Type B pancreatic cell (in vitro differentiated cells): ENCODE measurements at places on chromosomes 16 and 17.

DNA sequence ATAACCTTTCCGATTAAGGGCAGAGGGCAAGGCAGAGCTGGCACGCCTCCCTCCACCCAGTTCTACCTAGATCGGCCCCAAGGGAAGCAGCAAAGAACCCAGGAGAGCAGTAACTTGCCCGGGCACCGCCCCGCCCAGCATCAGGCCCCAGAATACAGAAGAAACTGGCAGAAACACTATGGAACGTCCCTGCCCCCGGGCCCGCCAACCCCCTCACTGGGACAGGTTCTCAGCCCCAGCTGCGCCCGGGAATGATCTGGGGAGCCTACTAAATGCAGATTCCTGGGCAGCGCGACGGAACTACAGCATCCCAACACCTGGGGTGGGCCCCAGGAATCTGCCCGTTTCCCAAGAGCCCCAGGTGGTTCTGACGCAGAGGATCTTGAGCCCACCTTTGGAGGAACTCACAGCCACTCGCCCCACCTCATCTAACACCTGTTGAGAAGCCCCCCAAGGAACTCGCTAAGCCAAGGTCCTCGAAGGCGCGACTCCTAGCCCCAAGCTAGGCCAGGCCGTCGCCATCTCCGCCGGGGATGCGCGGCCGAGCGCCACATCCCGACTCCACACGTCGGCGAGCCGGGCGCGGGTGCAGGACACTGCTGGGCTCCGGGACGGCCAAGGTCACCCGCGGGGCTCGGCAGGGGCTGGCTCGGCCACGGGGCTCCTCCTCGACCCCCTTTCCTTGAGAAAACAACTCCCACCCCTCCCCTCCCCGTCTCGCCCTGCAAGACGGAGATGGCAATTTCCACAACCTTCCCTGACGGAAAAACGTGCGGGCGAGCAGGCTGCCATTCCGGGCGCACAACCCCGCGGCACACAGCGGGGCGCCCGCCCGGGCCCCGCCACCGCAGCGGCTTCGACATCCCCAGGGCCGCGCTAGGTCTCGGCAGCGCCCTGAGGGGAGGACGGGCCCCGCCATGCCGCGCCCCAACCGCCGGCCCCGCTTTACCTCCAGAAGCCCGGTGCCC lies 913 bp downstream of the CDIP1 start:
- peak overlapping the region; percentile 79 for H3K27ac ChIP-seq
- no peak for DNase-seq
- H3K4me3 ChIP-seq: peak overlapping the region; percentile 86
- peaks cover 12% of the 10 kb centered on the region for H3K27me3 ChIP-seq
- peaks cover 21% of the 10 kb centered on the region for H3K36me3 ChIP-seq
- peaks cover 11% of the 10 kb centered on the region for H3K4me1 ChIP-seq

DNA sequence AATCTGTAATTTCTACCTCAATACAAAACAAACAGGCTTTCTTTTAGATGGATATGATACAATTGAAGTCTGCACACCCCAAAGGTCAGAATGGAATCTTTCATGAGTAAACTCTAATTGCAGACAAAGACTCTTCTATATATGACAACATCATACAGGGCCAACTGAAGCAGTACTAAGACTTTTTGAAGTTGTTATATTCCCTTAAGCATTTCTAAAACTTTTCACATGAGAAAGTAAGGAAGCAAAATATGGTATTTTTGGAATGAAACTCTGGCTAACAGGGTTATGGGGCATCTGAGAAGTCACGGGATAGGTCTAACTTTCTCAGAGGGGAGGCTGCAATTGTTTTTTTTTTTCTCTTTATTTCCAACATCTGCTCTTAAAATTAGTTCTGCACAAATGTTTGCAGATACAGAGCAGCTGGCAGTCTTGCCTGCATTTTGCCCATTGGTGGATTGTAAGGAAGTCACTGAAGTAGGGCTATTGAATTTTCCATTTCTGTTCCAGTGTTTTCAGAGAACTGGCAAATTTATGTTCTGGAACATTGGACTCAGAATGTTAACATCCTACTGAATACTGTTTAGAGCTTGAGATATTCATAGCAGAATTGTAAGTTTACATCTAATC lies 59.1 kb downstream of the SSH2 start:
- H3K27ac ChIP-seq: no peak overlapping the region
- no peak for DNase-seq
- H3K4me1 ChIP-seq: peaks cover 24% of the 10 kb centered on the region
- no peaks in the 10 kb centered on the region for H3K36me3 ChIP-seq

DNA sequence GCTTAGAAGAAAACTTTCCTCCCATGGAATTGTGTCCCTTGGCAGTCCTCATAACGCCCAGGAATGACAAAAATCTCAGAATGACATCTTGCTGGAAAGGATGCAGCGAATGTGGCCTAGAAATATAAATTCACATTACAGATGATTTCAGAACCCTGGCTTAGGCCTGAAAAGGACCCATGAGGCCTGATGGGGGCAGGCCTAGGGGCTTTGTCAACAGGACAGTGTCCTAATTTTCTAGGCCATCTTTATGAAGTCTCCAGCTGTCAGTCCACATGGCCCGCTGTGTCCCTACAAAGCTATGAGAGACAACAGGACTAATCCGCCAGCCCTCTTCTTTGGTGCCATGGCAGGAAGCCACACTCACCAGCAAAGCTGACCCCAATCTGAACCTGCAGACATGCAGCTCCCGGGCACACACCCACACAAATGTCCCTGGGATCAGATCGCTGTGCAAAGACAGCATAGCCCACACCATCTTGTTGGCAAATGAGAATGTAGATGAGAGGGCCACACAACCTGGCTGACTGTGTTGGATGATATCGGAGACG lies 40.4 kb upstream of the DNAH17 start:
- H3K27me3 ChIP-seq: no peaks in the 10 kb centered on the region
- H3K4me3 ChIP-seq: no peak overlapping the region
- H3K4me1 ChIP-seq: peaks cover 4% of the 10 kb centered on the region
- no peak overlapping the region for H3K27ac ChIP-seq
- H3K36me3 ChIP-seq: no peaks in the 10 kb centered on the region

DNA sequence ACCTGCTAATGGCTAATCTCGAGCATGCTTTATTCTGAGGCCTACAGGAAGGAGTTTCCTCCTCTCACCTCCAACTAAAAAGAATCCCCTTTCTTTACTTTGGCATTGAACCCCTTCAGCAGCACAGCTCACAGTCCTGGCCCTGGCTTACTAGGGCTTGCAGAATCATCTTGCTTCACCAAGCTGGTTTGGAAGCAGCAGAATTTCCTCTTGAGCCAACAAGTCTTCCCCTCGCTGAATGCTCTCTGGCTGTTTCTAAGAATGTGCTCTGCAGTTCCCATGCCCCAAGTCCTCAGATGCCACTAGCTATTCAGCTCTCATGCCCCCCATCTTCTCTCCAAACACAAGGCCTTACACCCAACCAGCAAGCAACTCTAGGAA lies 271.2 kb downstream of the NTN1 start:
- no peak overlapping the region for H3K4me3 ChIP-seq
- no peaks in the 10 kb centered on the region for H3K27me3 ChIP-seq
- H3K4me1 ChIP-seq: peaks cover 4% of the 10 kb centered on the region
- H3K36me3 ChIP-seq: peaks cover 9% of the 10 kb centered on the region
- no peak for DNase-seq

DNA sequence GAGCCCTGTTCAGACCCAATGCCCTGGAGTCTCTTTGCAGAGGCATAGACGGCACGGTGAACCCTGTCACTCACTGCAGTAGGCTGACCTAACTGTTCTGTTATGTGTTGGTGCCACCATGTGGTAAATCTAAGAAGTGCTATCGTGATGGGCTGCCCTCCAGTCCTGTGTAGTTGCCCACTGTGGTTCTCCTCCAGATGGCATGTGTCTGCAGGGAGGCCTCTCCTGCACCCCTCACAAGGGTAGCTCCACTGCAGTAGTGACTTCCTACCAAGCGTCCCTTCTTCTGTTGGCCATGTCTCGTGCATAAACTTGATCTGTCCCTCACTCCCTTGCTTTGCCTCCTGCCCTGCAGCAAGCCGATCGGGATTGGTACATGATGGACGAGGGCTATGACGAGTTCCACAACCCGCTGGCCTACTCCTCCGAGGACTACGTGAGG lies 5.8 kb downstream of the DHX38 start:
- peaks cover 17% of the 10 kb centered on the region for H3K36me3 ChIP-seq
- no peak overlapping the region for H3K27ac ChIP-seq
- no peak overlapping the region for H3K4me3 ChIP-seq
- no peak for DNase-seq
- no peaks in the 10 kb centered on the region for H3K27me3 ChIP-seq
- peaks cover 10% of the 10 kb centered on the region for H3K4me1 ChIP-seq

GRCh38 chr16:5738586-5738985 lies 641.0 kb upstream of the EEF2KMT start:
- H3K36me3 ChIP-seq: no peaks in the 10 kb centered on the region
- no peak for DNase-seq
- H3K4me1 ChIP-seq: peaks cover 10% of the 10 kb centered on the region
- H3K4me3 ChIP-seq: no peak overlapping the region
- H3K27ac ChIP-seq: no peak overlapping the region

- H3K4me1 ChIP-seq: peaks cover 33% of the 10 kb centered on the region
- no peak overlapping the region for H3K27ac ChIP-seq
- no peak for DNase-seq
- no peaks in the 10 kb centered on the region for H3K36me3 ChIP-seq
- peaks cover 31% of the 10 kb centered on the region for H3K27me3 ChIP-seq
Measured at GRCh38 chr16:65704866-65705265, 583.0 kb upstream of the CDH11 start.

DNA sequence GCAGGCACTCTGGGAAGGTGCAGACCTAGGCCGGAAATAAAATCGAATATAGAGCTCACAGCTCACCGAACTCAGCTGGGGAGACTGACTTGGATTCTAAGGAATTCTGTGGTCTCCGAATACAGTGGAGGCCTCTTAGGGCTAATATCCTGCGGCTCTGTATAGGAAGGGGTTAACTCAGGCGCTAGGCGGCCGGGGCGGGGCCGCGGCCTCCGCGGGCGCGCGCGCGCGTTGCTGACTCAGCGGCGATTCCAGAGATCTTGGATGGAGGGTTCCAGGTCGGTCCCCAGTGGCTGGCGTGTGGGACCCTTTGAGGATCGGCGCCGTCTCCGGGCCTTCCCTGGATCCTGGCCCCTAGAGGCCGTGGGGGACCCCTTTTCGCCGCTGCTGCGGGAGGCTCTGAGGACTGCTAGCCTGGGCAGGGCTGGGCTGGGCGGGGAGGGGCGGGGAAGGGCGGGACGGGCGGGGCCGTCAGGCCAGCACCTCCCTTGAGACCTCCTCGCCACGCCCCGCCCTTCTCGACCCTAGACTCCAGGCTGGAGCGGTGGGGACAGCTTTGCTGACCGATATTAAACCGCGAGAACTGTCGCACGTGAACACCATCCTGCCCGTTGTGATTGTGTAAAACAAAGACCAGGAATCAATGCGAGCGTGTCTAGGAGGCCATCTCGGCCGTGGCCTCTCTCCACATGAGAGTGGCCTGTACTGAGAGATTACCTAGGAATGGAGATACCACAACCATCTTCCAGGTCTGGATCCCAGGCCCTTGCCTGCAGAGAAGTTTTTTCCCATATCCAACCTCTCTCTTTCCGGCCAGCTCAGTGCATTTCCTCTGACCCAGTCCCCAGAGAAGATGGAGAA lies 1.4 kb upstream of the PLEKHH3 start:
- no peaks in the 10 kb centered on the region for H3K36me3 ChIP-seq
- H3K27me3 ChIP-seq: peaks cover 10% of the 10 kb centered on the region
- DNase-seq: peak; percentile 89
- H3K27ac ChIP-seq: peak overlapping the region; percentile 98
- peaks cover 43% of the 10 kb centered on the region for H3K4me1 ChIP-seq

DNA sequence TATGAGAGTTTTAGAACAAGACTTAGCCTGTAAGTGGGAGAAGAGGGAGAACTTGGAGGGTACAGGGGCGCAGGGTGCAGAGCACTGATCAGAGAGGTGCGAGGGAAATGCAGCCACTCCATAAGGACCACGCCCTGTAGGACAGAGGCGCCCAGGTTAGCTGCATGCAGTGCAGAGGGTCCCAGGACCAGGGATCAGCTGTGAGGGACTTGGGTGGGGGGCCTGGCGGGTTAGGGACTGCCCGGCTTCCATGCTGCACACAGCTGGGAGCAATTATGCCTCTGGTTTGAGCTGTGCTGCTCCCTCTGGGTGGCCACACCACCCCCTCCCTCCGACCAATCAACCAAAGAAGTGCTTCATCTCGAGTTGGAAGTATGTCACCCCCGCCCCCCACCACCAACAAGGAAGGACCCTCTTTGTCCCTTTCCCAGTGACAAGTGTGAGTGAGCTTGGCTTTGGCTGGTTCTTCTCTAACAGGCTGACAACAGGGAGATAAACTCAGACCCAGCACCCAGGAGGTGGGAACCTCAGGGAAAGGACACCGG lies 22.2 kb upstream of the CLEC18A start:
- H3K27ac ChIP-seq: peak overlapping the region; percentile 26
- H3K4me1 ChIP-seq: peaks cover 19% of the 10 kb centered on the region
- peaks cover 4% of the 10 kb centered on the region for H3K36me3 ChIP-seq
- no peaks in the 10 kb centered on the region for H3K27me3 ChIP-seq
- H3K4me3 ChIP-seq: no peak overlapping the region

DNA sequence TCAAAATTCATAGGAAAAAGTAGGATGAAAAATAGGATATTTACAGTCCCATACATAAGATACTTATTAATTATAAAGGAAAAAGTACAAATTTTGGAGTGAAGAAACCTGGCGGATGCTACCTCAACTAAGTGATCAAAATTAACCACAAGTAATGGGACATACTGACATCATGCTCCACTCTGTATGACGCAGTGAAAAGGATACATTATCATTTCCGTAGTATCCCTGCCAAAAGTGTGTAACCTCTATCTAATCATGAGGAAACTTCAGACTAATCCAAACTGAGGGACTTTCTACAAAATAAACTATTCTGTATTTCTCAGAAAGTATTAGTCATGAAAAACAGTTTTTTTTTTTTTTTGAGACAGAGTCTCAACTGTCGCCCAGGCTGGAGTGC lies 60.5 kb downstream of the TRIM37 start:
- no peaks in the 10 kb centered on the region for H3K27me3 ChIP-seq
- H3K36me3 ChIP-seq: peaks cover 21% of the 10 kb centered on the region
- no peak for DNase-seq
- H3K4me3 ChIP-seq: no peak overlapping the region
- no peaks in the 10 kb centered on the region for H3K4me1 ChIP-seq

- no peak overlapping the region for H3K27ac ChIP-seq
- no peak overlapping the region for H3K4me3 ChIP-seq
- peaks cover 10% of the 10 kb centered on the region for H3K36me3 ChIP-seq
- peaks cover 19% of the 10 kb centered on the region for H3K4me1 ChIP-seq
- no peaks in the 10 kb centered on the region for H3K27me3 ChIP-seq
- no peak for DNase-seq
Measured at GRCh38 chr17:28173801-28174200, 131.3 kb downstream of the NLK start.

GRCh38 chr16:69363281-69363717 lies 11.7 kb upstream of the TMED6 start:
- H3K4me3 ChIP-seq: no peak overlapping the region
- H3K27me3 ChIP-seq: no peaks in the 10 kb centered on the region
- peaks cover 7% of the 10 kb centered on the region for H3K4me1 ChIP-seq
- H3K27ac ChIP-seq: peak overlapping the region; percentile 37

- no peak overlapping the region for H3K27ac ChIP-seq
- DNase-seq: no peak
- H3K36me3 ChIP-seq: no peaks in the 10 kb centered on the region
- H3K4me3 ChIP-seq: no peak overlapping the region
Measured at GRCh38 chr16:70796301-70796700, 4.7 kb downstream of the VAC14 start.

GRCh38 chr16:69796285-69797118 lies 34.4 kb downstream of the WWP2 start:
- H3K27me3 ChIP-seq: no peaks in the 10 kb centered on the region
- H3K27ac ChIP-seq: no peak overlapping the region
- no peak overlapping the region for H3K4me3 ChIP-seq
- H3K36me3 ChIP-seq: peaks cover 15% of the 10 kb centered on the region
- H3K4me1 ChIP-seq: peaks cover 27% of the 10 kb centered on the region

GRCh38 chr17:64063088-64063487 lies 42.7 kb upstream of the ICAM2 start:
- DNase-seq: no peak
- H3K36me3 ChIP-seq: peaks cover 34% of the 10 kb centered on the region
- peaks cover 4% of the 10 kb centered on the region for H3K4me1 ChIP-seq
- peak overlapping the region; percentile 90 for H3K27ac ChIP-seq
- H3K27me3 ChIP-seq: no peaks in the 10 kb centered on the region
